ENCODE measurements at places on chromosomes 2 and 18.

GRCh38 chr18:3889121-3889520 is 439.1 kb downstream of the TGIF1 start:
- DNase-seq, result no peak

DNA sequence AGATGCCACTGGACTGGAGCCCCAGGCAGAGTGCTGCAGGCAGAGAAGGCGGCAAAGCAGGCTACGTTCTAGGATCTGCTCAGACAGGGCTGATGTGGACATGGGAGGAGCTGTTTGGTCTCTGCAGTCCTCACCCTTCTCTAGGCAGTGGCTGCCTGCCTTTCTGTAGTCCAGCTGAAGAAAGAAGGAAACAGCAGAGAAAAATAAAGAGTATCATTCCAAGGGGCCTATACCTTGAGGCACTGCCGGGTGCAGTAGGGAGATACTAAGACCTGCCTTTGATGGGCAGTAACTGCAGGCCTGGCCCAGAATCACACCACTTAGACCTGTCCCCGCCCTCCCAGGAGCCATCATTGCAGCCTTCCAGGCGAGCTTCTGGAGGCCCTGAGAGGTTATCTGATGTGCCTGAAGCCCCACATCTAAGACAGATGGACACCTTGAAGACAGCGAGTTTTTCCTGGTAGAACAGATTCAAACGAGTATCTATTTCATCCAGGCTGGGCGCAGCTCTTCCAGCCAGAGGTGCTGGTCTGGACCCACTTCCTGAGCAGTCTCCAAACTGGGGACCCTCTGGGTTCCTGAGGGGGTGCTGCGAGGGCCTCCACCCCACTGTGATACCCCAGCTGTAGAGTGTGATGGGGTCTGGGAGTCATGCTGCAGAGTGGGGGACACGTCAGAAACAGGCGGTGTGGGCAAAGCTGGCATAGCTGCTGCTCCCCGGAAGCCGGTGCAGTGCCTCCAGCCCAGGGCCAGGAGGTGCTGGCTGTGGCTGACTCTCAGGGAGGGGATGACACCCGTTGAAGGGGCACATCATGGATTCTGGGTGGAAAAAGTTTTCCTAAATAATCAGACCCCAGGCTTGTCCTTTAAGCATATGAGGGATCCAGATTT is 87.3 kb upstream of the OTOS start:
- DNase-seq, result no peak

- no peak for DNase-seq
These were observed 1207.7 kb downstream of the SUCLG1 start for GRCh38 chr2:83251321-83251872.

DNA sequence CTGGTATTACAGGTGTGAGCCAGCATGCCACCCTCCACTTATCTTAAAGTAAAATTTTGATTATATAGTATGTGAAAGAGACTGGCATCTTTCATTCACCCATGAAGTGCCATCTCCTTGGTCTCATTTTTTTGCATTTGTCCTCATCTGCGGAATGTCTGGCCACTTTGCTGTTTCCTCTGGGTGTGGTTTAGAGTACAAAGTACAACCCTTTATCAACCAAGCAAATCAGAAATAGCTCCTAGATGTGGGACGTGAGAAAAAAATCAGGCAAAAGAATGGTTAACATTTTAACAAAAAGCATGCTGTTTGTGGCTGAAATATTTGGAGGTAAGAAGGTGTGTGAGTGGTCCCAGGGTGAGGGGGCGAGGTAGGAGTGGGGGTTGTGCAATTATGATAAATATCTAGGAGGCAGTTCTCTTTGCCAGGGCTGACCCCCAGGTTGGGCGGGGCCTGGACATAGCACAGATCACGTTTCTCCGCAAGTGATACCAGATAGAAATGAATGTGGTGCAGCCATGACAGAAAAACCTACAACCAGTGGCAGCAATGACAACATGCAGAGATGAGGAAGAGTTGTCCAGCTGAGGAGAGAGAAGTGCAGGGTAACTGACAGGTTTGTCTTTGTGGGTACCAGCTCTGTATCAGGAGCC is 115.8 kb upstream of the SERTAD2 start:
- DNase-seq, result no peak

DNA sequence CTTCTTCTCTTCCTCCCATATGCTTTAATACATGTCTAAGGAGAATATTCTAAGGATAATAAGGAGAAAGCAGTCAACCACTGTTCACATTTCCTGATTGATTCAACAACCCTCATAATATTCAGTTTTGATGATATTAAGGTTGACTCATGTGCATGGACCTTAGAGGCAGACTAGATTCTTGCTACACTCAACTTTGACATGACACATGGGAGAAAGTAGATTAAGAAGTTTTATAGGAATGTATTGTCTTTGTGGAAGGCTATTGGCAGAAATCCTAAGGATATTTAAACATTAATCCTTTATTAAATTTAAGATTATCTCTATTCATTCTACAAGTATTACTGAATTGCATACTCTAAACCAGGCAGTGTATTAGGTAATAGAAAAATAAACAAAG is 309.1 kb upstream of the CYRIA start:
- no peak for DNase-seq

GRCh38 chr2:47236503-47237215 is 81.6 kb upstream of the STPG4 start:
- DNase-seq, result no peak
